Ascending aorta (tissue), 2 donors: ENCODE measurements at places on chromosomes 12 and 14.

GRCh38 chr12:60832290-60832689 is 1236.5 kb downstream of the SLC16A7 start:
- no peak for DNase-seq

GRCh38 chr12:106128585-106129328 is 10.0 kb downstream of the NUAK1 start:
- DNase-seq: no peak

- DNase-seq: peak; percentile 41
Observed at GRCh38 chr14:105867961-105868599, 341.7 kb downstream of the TMEM121 start.

- DNase-seq: no peak
Observed at GRCh38 chr14:21202463-21203358, 46.8 kb upstream of the OR5AU1 start.
